Panc1 (cell line): ENCODE measurements at places on chromosomes 7 and 10. TPM values are rescaled to one million over a fixed set of nuclear protein-coding genes. Genes with fewer than 3 reads are reported as not detected.

Gene DNA2
- 29.0 TPM for total RNA-seq

Gene HOXA3
- 30.2 TPM for total RNA-seq

Gene NEUROG3
- not detected for total RNA-seq

Gene HOGA1
- total RNA-seq, result 0.08 TPM

Gene CNOT4
- 22.3 TPM for total RNA-seq

Gene ANKRD30A
- total RNA-seq, result not detected

Gene CCDC7
- total RNA-seq, result 6.0 TPM

Gene C7orf57
- total RNA-seq, result 3.2 TPM

Gene ZNF804B
- not detected for total RNA-seq

Gene PLEKHS1
- total RNA-seq, result 0.21 TPM

Gene FGFBP3
- 1.5 TPM for total RNA-seq

Gene RASA4B
- 1.2 TPM for total RNA-seq

Gene TYW1B
- 2.3 TPM for total RNA-seq

Gene PRLHR
- total RNA-seq, result not detected

Gene CUZD1
- 2.9 TPM for total RNA-seq

Gene NKX2-3
- 0.15 TPM for total RNA-seq

Gene TAS2R5
- 0.77 TPM for total RNA-seq

Gene CBLL1
- total RNA-seq, result 34.7 TPM

Gene CPEB3
- total RNA-seq, result 2.4 TPM

Gene LRRC18
- not detected for total RNA-seq
